CD8-positive, alpha-beta T cell (primary cell): ENCODE measurements at places on chromosomes 13 and 19. TPM values are rescaled to one million over a fixed set of nuclear protein-coding genes. Genes with fewer than 3 reads are reported as not detected.

The RNF17 gene
- total RNA-seq, result not detected

The GPR12 gene
- not detected for total RNA-seq

The LACC1 gene
- total RNA-seq, result 0.16 TPM

The SELENOV gene
- total RNA-seq, result not detected
